ENCODE measurements at places on chromosomes 5 and 9.

DNA sequence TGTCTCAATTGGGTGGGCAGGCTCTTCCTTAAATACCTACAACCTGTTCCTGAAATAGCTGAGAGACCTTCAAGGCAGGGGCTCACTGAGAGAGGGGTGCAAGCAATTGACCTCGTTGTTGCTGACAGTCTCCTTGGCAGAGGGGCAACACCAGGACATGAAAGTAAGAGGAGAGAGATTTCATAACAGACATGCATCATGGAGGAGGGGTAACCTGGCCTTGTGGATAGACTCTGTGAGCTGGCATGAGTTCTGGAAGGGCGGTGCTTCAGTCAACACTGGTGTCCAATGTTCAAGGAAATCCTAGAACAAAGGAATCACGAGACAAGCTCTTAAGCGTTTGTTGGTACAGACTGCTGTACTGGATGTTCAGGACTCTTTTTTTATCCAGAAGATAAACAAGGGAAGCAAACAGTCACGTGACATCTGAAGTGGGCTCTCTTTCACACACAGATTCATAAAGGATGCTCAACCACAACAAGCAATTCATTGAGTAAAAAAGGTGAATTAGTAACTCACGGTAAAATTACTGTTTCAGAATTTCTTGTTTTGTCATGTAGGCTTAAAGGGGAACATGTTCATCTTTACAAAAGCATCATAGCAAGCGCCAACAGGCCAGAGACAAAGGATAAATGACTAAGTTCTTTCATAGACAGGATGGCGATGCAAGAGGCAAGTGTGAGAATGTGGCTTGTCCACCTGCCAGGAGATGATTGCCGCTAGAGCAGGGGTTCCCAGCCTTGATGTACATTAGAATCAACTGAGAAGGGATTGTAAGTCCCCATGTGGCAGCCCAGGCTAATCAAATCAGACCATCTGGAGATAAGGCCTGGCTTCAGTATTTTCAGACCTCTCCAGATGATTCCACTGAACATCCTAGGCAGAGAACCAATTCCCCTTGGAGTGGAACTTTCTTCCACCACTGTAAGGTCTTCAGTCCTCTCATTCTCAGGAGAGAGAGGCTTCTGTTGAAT is 20.7 kb downstream of the ANKRA2 start:
- DNase-seq: peak; percentile 39

DNA sequence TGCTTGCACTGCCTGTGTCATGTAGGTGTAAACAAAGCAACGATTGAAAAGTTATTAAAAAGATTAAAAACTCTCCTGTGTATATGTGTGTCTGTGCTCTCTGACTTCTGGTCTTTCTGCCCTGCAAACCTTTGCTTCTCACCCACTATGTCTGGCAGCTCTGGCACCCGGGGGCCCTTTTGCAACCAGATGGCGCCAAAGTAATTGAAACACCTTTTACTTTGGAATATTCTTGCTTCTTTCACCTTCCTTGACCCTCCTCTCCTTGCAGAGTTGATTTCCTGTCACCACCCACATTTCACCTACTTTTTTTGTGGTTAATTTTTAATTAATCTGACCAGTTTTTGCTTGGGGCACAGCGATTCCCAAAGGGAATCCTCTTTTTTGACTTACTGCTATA is 275.5 kb downstream of the ARHGEF28 start:
- DNase-seq: no peak

- DNase-seq: no peak
These were observed 488 bp downstream of the COL15A1 start for GRCh38 chr9:98944057-98944733.

- no peak for DNase-seq
These were observed 27.8 kb upstream of the DENND1A start for GRCh38 chr9:123957731-123958130.

DNA sequence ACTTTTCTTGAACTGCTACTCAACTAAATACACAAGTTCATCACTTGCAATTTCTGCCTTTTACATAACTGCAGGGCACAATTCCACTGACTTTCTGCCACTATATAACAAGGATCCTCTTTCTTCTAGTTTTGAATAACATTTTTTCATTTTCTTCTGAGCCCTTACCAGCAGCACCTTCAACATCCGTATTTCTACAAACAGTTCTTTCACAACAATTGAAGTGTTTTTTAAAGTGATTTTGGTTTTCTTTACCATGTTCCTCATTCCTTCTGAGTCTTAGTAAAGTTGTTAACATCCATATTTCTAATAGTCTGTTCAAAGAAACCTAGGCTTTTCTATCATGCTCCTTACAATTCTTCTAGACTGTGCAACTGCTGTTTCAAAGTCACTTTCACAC is 127.2 kb upstream of the PITX1 start:
- no peak for DNase-seq

DNA sequence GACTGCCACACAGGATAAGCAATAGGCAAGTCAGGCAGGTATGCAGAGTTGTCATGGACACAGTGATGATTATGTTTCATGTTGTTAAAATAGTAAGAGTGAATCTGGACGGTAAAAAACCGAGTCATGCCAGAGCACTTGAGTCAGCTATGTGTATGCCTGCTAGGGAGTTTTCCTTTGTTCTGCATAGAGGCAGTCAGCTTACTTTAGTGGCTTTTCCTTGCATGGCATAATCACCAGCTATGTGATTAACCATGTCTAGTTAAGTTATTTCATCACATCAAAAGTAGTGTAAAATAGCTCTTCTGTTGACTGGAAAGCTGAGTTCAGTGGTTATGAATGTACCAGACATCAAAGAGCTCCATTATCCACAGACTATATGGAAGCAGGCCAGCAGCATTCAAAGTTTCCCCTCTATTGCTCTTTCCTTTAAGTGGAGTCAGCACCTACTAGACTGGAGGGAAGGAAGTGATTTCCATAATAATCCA is 989.8 kb downstream of the TLE1 start:
- DNase-seq: no peak

- DNase-seq: no peak
These were observed 466.0 kb downstream of the CAAP1 start for GRCh38 chr9:26426551-26427131.

GRCh38 chr5:78972654-78973428 is 12.3 kb downstream of the ARSB start:
- DNase-seq: peak; percentile 65

GRCh38 chr9:79149585-79149984 is 422.2 kb upstream of the TLE4 start:
- DNase-seq: no peak

- DNase-seq: no peak
These were observed 47.1 kb upstream of the PWWP2A start for GRCh38 chr5:160166069-160166972.

DNA sequence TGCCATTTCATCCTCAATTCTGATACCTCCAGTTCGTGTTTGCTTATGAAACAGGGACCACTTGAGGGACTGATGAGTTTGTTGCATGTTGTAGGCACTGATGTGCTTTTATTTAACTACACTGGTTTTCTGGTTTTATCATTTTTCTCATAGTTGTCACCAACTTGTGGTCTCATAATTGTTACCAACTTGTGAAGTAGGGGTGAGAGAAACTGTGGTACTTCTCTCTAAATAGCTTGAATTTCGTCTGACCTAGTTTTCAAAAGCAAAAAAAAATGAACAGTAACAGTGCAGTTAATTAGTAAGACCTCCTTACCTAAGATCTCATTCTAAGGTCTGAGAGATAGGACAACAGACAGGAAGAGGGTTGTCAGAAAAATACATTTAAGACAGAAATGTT is 78.0 kb downstream of the ANXA2R start:
- no peak for DNase-seq

GRCh38 chr5:124285071-124285470 is 461.4 kb downstream of the ZNF608 start:
- no peak for DNase-seq

All from NCI-H2081 (cell line).